ENCODE measurements at places on chromosomes 7 and 10. TPM values are rescaled to one million over a fixed set of nuclear protein-coding genes. Genes with fewer than 3 reads are reported as not detected.
A peak's percentile ranks its signal among the peaks of the same experiment; 100 is the strongest.

FAM25A gene
- not detected for total RNA-seq

- peaks cover 2% of the 10 kb centered on the region for H3K4me1 ChIP-seq
- no peak for DNase-seq
- no peak overlapping the region for H3K27ac ChIP-seq
- H3K36me3 ChIP-seq = peaks cover 18% of the 10 kb centered on the region
Measured at GRCh38 chr10:119449760-119450461, 92.6 kb downstream of the RGS10 start.

DNA sequence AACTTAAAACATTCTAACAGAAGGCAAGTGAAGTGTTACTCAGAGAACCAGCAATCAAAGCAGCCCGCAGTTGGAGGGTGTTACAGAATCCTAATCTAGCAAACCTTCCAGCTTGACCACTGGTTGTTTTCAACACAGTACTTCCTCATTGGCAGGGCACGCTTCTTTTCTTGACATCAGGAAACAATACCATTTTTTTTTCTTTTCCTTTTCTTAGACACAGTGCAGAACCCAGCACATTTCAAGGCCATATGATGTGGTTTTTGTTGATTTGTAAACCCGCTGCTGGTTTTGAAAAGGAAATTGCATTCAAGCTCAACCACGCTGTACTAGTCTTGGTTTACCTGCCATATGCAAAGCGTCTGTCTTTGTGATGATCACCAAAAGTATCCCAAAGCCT lies 33.4 kb downstream of the RHOBTB1 start:
- no peak for DNase-seq
- H3K4me3 ChIP-seq = peak overlapping the region; percentile 56
- peaks cover 23% of the 10 kb centered on the region for H3K27me3 ChIP-seq
- H3K36me3 ChIP-seq = no peaks in the 10 kb centered on the region
- H3K27ac ChIP-seq = no peak overlapping the region

- H3K36me3 ChIP-seq = no peaks in the 10 kb centered on the region
- no peak overlapping the region for H3K27ac ChIP-seq
- peaks cover 13% of the 10 kb centered on the region for H3K4me1 ChIP-seq
- no peaks in the 10 kb centered on the region for H3K27me3 ChIP-seq
- DNase-seq = no peak
Measured at GRCh38 chr10:128024426-128024825, 101.8 kb downstream of the MKI67 start.

- H3K27me3 ChIP-seq = no peaks in the 10 kb centered on the region
- peak overlapping the region; percentile 8 for H3K4me3 ChIP-seq
- H3K4me1 ChIP-seq = peaks cover 84% of the 10 kb centered on the region
- DNase-seq = no peak
- peaks cover 22% of the 10 kb centered on the region for H3K36me3 ChIP-seq
Measured at GRCh38 chr10:110215286-110216170, 8.1 kb downstream of the MXI1 start.

DNA sequence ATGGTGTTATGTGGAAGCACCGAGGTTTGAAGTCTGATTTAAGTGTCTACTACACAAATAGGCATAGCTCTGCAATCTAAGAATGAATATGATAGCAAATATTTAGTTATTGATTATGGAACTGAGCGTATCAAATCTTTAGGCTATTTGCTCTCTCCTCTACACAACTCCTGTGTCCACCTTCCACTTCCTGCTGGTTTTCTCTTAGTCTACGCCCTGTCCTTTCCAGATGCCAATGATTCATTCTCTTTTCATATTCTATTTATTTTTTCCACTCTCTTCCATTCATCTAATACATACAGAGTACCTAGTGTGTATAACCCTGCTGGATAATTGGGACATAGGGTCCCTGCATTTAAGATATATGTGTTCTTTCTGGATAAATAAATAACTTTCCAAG lies 83.7 kb downstream of the DGKB start:
- H3K4me1 ChIP-seq = no peaks in the 10 kb centered on the region
- no peak for DNase-seq
- no peaks in the 10 kb centered on the region for H3K27me3 ChIP-seq
- H3K4me3 ChIP-seq = no peak overlapping the region
- H3K27ac ChIP-seq = no peak overlapping the region

- DNase-seq = no peak
- H3K27me3 ChIP-seq = peaks cover 18% of the 10 kb centered on the region
- H3K36me3 ChIP-seq = no peaks in the 10 kb centered on the region
- no peak overlapping the region for H3K4me3 ChIP-seq
- no peaks in the 10 kb centered on the region for H3K4me1 ChIP-seq
Measured at GRCh38 chr10:99484626-99485581, 47.8 kb upstream of the NKX2-3 start.
